ENCODE measurements at places on chromosomes 6 and 20. TPM values are rescaled to one million over a fixed set of nuclear protein-coding genes. Genes with fewer than 3 reads are reported as not detected.

GLYATL3 gene
- not detected for total RNA-seq

BTNL2 gene
- total RNA-seq = not detected

OR2J3 gene
- not detected for total RNA-seq

NINL gene
- 0.39 TPM for total RNA-seq

RFX6 gene
- total RNA-seq = not detected

TNXB gene
- 11.2 TPM for total RNA-seq

PLA2G7 gene
- not detected for total RNA-seq

GJA1 gene
- total RNA-seq = not detected

DACT2 gene
- not detected for total RNA-seq

HLA-DPA1 gene
- 102 TPM for total RNA-seq

OLIG3 gene
- total RNA-seq = not detected
